ENCODE measurements at places on chromosomes 1 and 21. TPM values are rescaled to one million over a fixed set of nuclear protein-coding genes. Genes with fewer than 3 reads are reported as not detected.

GRCh38 chr1:47972864-47973432 is 24.2 kb downstream of the TRABD2B start:
- DNase-seq = no peak

FAM177B gene
- total RNA-seq = 0.60 TPM

MTMR11 gene
- 2.1 TPM for total RNA-seq

FAM72C gene
- total RNA-seq = 11.1 TPM

DPT gene
- not detected for total RNA-seq

FAM72D gene
- total RNA-seq = 22.2 TPM

ARTN gene
- 0.52 TPM for total RNA-seq

FCGR2B gene
- not detected for total RNA-seq

GRCh38 chr1:52559875-52560274 is 7.0 kb upstream of the TUT4 start:
- no peak for DNase-seq

GRCh38 chr1:178871551-178872320 is 859 bp upstream of the ANGPTL1 start:
- DNase-seq = no peak

GRCh38 chr1:48249868-48250267 is 27.4 kb downstream of the SLC5A9 start:
- no peak for DNase-seq

HLX gene
- total RNA-seq = not detected

DNA sequence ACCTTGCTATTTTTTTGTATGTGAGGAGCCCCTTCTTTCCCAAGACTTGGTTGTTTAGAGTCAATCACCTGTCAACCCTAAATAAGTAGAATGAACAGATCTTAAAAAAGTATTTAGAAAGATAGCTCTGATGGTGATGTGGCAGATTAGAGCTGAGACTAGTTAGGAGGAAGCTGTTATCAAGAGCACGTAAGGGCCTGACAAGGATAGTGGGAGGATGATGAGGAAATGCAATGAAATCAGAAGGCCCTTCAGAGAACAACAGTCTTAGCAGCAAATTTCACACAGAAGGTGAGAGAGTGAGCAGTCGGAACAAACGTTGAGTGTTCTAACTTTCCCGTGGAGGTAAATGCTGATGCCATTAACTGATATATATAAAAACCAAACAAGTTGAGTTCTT is 15.9 kb upstream of the S1PR1 start:
- no peak for DNase-seq

DNA sequence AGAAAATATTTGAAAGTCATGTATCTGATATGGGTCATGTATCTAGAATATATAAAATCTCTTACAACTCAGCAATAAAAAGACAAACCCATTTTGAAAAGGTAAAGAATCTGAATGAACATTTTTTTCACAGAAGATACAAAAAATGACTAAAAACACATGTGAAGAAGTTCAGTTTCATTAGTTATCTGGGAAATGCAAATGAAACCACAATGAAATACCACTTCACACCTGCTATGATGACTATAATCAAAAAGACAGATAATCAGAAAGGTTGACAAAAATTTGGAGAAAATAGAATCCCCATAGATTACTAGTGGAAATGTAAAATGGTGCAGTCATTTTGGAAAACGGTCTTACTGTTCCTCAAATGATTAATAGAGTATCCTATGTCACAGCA is 631.0 kb downstream of the MRPL39 start:
- no peak for DNase-seq

DNA sequence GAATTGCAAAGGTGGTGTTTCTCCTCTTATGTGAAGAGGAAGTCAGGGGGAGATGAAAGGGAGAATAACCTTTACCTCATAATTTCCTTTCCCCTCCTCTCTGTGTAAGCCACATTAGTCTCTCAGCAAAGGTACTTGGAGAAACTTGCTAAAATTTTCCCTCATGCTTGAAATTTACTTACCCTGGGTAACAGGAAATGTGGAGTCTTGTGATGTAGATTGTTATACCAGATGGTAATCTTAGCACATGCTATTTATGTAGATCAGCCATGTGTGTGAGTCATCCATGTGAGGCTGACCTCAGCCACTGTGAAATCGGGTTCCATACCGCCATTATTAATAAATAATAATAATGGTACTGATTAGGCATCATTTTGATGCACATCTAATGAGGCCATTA is 128.4 kb downstream of the TGFB2 start:
- DNase-seq = no peak

TFF2 gene
- total RNA-seq = not detected

- no peak for DNase-seq
Measured at GRCh38 chr1:28548318-28548717, 4.6 kb upstream of the TRNAU1AP start.

DNA sequence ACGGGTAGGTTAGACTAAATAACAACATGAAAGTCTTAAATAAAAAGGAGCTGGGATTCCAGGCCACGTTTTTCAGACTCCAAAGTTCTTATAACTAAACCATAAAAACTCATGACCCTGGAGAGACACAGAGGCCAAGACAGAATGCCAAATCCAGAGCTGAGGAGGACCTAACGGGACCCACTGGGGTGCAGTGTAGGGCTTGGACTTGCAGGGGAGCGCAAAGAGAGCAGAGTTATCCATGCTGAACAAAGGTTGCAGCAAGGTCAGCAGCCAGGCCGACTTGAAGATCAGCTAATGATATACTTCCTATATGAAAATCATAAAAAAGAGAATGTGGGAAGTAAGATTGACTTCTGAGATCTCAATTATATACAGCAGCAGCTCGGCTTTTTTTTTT is 237.1 kb downstream of the TM2D1 start:
- DNase-seq = no peak

CD247 gene
- total RNA-seq = 251 TPM

DNA sequence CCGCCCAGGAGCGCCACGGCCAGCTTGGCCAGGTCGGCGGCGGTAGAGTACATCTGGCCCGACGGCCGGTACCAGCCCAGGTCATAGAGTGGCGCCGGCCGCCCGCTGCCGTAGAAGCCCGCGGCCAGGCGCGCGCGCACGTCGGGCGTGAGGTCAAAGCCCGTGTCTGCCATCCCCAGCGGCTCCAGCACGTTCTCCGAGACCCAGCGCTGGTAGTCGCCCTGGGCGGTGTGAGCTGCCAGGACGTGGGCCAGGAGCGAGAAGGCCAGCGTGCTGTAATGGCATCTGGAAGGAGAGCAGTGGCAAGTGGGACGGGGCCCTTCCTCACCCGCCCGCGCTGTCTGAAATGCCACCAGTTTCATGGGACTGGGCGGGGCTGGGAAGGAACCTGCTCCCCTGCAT is 18.9 kb downstream of the LACTBL1 start:
- no peak for DNase-seq

DNA sequence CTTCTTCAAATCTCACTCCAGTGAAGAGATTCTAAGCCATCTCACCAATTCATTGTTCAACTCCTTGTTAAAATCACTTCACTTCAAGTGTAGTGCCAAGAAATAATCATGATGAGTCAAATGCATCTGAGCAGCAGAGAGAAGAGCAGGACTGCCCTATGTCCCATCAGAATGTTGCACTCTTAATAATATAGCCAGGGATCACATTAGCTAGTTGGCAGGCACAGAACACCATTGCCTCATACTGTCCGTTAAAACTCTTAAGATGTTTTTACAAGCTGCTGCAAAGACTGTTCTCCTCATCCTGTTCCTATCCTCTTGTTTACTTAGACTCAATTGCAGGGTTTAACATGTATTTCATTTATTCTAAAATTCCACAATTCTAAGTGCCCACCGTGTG is 432.9 kb downstream of the PLPP3 start:
- no peak for DNase-seq

SELENBP1 gene
- not detected for total RNA-seq

TTC13 gene
- total RNA-seq = 39.2 TPM

OR2T29 gene
- not detected for total RNA-seq

GRCh38 chr1:161285521-161285920 is 24.2 kb downstream of the MPZ start:
- no peak for DNase-seq

AUNIP gene
- total RNA-seq = 8.1 TPM

PRELP gene
- total RNA-seq = not detected

DNA sequence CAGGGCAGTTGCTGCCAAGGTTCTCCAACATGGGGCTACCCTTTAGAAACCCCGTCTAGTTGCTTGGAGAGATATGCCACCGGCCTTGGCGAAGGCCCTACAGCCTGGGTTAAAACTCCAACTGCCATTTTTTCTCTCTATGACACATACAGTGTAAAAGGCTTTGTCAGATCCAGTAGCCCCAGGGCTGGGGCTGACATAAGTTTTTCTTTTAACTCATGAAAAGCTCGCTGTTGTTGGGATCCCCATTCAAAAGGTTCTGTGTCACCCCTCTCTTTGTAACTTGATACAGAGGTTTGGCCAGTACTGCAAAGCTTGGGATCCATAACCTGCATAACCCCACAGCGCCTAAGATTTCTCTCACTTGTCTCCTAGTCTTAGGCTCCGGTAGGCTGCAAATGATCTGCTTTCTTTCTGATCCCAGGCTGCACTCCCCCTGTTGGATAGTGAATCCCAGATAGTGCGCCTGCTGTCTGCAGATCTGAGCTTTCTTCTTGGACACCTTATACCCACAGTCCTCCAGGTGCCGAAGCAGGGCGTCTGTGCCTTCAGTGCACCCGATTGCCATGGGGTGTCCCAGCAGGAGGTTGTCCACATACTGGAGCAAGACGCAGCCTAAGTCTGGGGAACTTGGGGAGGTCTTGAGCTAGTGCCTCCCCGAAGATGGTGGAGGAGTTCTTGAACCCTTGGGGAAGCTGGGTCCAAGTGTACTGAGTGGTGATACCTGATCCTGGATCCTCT is 406.2 kb downstream of the TGFB2 start:
- DNase-seq = no peak

SLC9C2 gene
- not detected for total RNA-seq

DNA sequence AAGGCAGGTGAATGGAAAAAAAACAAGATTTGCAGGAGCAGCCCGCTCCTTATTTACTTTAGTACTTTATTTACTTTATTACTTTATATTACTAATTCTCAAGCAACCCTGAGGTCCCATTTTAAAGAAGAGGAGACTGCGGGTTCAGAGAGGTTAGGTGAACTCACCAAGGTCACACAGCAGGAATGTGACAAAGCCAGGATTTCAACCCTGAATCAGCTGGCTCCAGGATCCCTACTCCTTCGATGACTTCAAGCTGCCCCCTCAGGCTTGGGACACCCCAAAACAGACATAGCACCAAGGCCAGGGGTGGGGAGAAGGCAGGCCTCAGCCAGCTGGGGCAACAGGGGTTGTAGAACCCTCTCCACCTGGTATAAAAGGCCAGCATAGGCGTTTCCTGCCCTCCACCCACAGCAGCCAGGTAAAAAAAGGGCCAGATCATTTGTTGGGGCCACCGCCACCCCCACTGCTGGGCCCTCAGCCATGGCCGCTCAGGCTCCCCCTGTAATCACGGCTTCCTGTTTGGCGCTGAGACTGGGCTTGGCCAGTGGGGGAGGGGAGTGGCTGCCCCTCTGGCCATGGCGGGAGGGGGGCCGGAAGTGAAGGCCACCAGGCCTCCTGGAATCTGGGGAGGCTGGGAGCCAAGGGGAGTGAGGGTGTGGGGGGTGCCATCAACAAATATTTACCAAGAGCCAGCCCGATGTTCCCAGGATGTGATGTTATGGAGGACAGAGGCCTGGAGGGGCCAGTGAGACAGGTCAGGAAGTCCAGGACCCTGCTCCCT is 6.6 kb downstream of the SDC3 start:
- no peak for DNase-seq

- DNase-seq = no peak
Measured at GRCh38 chr21:38753557-38753971, 52.2 kb upstream of the ETS2 start.

GRCh38 chr1:184753608-184754475 is 816 bp downstream of the EDEM3 start:
- DNase-seq = peak; percentile 46

YOD1 gene
- total RNA-seq = 7.3 TPM

SLC25A34 gene
- 1.8 TPM for total RNA-seq

GRCh38 chr1:109214695-109215623 is 1.2 kb downstream of the SARS1 start:
- DNase-seq = peak; percentile 46

CCDC27 gene
- not detected for total RNA-seq

DNA sequence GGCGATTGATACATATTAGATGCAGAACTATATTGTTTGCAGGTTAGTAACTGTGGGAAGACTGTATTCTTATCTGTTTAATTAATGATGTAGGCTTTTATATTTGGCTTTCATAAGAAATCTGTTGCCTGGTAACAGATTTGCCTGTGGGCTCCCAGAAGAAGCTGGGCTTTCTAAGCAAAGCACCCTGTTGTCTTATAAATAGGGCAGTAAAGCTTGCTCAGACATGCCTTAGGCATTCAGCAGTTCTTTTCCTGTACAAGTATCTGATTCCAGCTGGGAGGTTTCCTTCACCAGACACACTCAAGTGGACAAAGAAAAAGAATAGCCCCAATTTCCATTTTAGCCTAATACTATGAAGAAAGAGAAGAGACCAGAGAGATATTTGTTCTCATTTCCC is 524.0 kb downstream of the LRRIQ3 start:
- DNase-seq = no peak

DNA sequence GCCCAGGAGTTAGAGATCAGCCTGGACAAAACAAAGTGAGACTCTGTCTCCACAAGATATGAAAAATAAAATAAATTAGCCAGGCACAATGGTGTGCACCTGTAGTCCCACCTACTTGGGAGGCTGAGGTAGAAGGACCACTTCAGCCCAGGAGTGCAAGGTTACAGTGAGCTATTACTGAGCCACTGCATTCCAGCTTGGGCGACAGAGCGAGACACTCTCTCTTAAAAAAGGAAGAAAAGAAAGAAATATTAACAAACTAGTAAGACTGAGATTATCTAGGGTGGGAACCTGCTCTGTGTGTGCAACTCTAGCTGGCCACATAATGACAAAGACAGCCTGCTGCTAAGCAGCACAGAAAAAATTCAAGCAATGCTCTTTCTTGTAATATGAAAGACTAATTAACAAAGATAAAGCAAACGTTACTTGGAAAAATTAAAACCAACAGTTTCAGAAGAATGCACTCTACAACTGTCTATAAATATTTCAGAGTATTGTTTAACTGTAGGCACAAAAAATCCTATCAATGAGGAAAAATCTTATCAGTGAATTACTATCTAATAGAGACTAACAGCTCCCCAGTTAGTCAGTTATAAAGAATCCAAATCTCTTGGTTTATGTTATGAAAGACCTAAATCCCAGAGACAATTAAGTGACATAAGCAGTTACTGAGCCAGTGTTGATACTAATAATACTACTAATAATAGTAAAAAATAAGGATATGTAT is 74.5 kb downstream of the ENAH start:
- DNase-seq = no peak

DNA sequence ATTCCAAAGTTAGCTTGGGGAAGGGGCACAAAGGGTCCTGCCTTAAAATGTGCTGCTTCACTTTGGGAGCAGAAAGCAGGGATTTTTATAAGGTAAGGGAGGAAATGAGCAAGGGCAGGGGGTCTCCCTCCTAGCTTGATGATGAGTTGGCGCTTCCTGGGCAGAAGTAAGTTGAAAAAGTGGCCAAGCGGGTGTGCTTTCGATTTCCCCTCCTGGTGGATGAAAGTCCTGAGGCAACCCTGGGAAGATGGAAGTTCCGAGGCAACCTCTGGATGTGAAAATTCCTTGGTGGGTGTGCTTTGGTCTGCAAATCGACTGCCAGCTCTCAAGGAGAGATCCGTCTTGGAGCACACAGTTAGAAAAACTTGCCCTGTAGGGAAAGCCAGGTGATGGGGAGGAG is 41.7 kb upstream of the CD2 start:
- DNase-seq = no peak

All from activated CD4-positive, alpha-beta T cell treated with anti-CD3 and anti-CD28 coated beads, Interleukin-2, amount 10 ng/mL, durations not matched to agents 7 days and 5 days (primary cell).